Adrenal gland (tissue), 19 donors: ENCODE measurements at places on chromosomes 5 and 9. TPM values are rescaled to one million over a fixed set of nuclear protein-coding genes. Genes with fewer than 3 reads are reported as not detected.

GRCh38 chr9:116072046-116072445 lies 81.5 kb upstream of the PAPPA start:
- H3K27ac ChIP-seq = no peak overlapping the region
- H3K4me1 ChIP-seq = no peaks in the 10 kb centered on the region
- H3K27me3 ChIP-seq = no peaks in the 10 kb centered on the region

FBXW11 gene
- 82.3 TPM for total RNA-seq

PHF24 gene
- total RNA-seq = 0.18 TPM

DNA sequence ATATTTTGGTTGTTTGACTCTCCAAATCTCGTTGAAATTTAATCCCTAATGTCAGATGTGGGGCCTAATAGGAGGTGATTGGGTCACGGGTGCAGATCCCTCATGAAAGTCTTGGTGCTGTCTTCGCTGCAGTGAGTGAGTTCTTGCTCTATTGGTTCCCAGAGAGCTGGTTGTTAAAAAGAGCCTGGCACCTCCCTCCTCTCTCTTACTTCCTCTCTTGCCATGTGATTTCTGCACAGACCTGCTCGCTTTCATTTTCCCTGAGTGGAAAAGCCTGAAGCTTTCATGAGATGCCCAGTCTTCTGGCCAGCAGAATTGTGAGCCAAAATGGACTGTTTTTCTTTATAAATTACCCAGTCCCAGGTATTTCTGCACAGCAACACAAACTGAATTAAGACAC lies 221.6 kb downstream of the MAT2B start:
- no peak for DNase-seq
- H3K4me1 ChIP-seq = no peaks in the 10 kb centered on the region
- H3K36me3 ChIP-seq = no peaks in the 10 kb centered on the region
- no peak overlapping the region for H3K27ac ChIP-seq

ADGRV1 gene
- total RNA-seq = 1,027 TPM

GRCh38 chr9:119003201-119003611 lies 366.0 kb downstream of the BRINP1 start:
- H3K4me3 ChIP-seq = no peak overlapping the region
- no peak overlapping the region for H3K27ac ChIP-seq
- no peaks in the 10 kb centered on the region for H3K36me3 ChIP-seq
- no peak for DNase-seq
